WTC11 (cell line): ENCODE measurements at places on chromosomes 2 and 18. TPM values are rescaled to one million over a fixed set of nuclear protein-coding genes. Genes with fewer than 3 reads are reported as not detected.

MRPL44 gene
- total RNA-seq = 47.6 to 55.3 TPM (median 50.5 TPM) in 3 replicates

ITPRID2 gene
- total RNA-seq = 12.4 to 19.4 TPM (median 17.2 TPM) in 3 replicates

XDH gene
- 3.0 to 3.7 TPM (median 3.7 TPM) in 3 replicates for total RNA-seq

BUB1 gene
- total RNA-seq = 115 to 118 TPM (median 116 TPM) in 3 replicates

SPP2 gene
- not detected in 3 replicates for total RNA-seq

ATP6V1C2 gene
- 0.42 to 1.9 TPM (median 1.2 TPM) in 3 replicates for total RNA-seq

FECH gene
- total RNA-seq = 16.6 to 21.8 TPM (median 19.6 TPM) in 3 replicates

VAMP5 gene
- total RNA-seq = 6.3 to 7.4 TPM (median 7.0 TPM) in 3 replicates

MAP2 gene
- total RNA-seq = 3.7 to 7.6 TPM (median 3.7 TPM) in 3 replicates

GALNT13 gene
- total RNA-seq = 8.5 to 9.9 TPM (median 8.8 TPM) in 3 replicates

RAB27B gene
- total RNA-seq = 0.30 to 0.87 TPM (median 0.80 TPM) in 3 replicates

C2orf81 gene
- total RNA-seq = 2.9 to 3.6 TPM (median 3.3 TPM) in 3 replicates

SIX3 gene
- total RNA-seq = 6.2 to 13.2 TPM (median 6.6 TPM) in 3 replicates
